ENCODE measurements at places on chromosomes 7 and 10. TPM values are rescaled to one million over a fixed set of nuclear protein-coding genes. Genes with fewer than 3 reads are reported as not detected.

Gene FIS1
- total RNA-seq, result 130 TPM

Gene MYL7
- not detected for total RNA-seq

Gene FAM25G
- not detected for total RNA-seq

Gene TET1
- total RNA-seq, result 0.37 TPM

Gene SHTN1
- total RNA-seq, result 5.8 TPM

Gene ZCWPW1
- 5.9 TPM for total RNA-seq

Gene PNLIP
- total RNA-seq, result not detected

Gene MYO1G
- not detected for total RNA-seq

Gene KLF6
- total RNA-seq, result 40.2 TPM

Gene HOXA4
- total RNA-seq, result 10.3 TPM

Gene HYAL4
- total RNA-seq, result not detected

Gene CDH23
- total RNA-seq, result not detected

Gene ERVW-1
- total RNA-seq, result not detected

Gene CFAP58
- not detected for total RNA-seq

Gene AGR2
- 3.5 TPM for total RNA-seq

Gene ACHE
- not detected for total RNA-seq

Gene SPAM1
- not detected for total RNA-seq

Gene HECW1
- 35.3 TPM for total RNA-seq

Gene NPFFR1
- total RNA-seq, result not detected

Gene SPOCK2
- total RNA-seq, result 0.41 TPM

Gene RSU1
- total RNA-seq, result 17.3 TPM

Gene SPAG6
- not detected for total RNA-seq
